ENCODE measurements at places on chromosomes 2 and 18.

DNA sequence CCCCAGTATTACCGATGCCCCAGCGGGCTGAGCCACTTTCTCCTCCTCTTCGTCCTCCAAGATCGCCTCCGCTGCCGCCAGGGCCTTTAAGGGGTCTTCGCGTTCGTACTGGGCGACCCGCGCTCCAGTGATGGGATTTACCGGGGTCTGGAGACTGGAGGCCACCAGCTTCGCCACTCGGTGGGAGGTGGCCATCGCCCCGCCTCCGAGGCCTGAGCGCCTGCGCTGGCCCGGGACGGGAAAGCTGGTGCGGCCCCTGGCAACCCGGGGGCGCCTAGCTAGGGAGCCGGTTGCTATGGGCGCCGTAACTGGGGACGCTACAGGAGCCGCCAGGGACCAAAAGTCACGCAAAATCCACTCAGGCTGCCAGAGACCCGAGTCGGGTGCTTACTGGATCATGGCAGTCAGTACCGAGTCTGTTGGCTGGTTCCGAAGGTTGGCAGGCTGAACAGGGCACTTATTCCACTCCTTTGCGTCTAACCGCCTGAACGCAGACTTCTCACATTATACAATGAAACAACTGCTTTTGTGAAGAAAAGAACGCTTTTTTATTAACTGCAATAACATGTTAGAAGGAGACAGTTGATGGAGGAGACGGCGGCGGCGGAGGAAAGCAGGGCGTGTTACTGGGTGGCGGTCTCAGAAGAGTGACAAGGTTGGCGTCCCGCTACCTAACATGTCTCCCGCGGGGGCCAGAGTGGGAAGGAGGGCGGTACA, at the start of gene FAM161A:
FAM161A (minus strand) TSS at position 214 of the 717 bp plus-strand sequence; CDS start at position 195, 19 bp downstream.
- peak; percentile 12 for DNase-seq

- no peak for DNase-seq
These were observed 77.4 kb downstream of the THNSL2 start for GRCh38 chr2:88247531-88247930.

GRCh38 chr2:226450141-226450540, 349.5 kb downstream of the IRS1 start:
- no peak for DNase-seq

DNA sequence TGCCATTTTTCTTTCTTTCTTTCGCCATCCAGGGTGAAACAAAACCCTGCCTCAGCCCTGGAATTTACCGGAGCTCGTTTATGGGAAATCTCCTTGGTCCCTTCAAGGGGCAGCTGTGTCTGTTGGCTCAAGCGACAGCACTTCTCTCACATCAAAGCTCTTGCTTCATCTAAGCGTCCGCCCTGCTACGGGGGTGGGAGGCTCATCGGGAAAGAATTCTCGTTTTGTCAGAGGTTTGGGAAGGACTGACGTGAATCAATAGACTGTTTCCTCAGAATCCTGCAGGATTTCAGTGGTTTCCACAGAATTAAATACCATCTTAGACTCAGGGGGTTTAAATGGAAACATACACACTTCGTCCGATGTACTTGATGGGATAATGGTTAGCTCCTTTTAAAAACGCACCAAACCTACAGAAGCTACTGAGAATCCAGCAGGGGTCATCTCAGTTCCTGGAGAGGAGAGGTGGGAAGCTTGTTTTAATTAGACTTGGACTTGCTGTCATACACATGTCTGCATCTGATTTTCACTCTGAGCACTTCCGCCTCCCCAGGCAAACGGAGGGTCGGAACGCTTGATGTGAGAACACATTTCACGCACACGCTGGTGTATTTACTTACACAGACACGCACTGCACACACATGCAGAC, 91.6 kb downstream of the ASB1 start:
- no peak for DNase-seq

GRCh38 chr2:113806217-113806913, 49.9 kb upstream of the SLC35F5 start:
- no peak for DNase-seq

- no peak for DNase-seq
These were observed 161.6 kb downstream of the CSRNP3 start for GRCh38 chr2:165631089-165631488.

GRCh38 chr2:191470306-191470705, 207.6 kb upstream of the NABP1 start:
- DNase-seq: no peak

DNA sequence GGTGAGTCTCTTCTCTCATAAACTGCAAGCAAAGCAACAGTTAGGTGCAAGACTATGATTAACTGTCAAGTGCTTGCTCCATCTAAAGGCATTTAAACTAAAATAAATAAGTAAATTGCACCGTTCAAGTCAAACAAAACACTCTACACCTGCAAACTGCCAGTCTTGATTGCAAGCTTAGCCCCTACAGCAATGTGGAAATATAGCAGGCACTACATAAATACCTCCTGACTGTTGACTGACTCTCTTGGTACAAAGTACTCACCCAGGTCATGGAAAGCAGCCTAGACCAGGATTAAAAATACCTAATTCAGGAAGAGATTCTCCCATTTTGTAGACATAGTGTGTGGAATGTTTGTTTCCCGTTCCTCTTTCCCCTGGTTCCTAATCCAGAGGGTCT, 176.6 kb upstream of the KLHL29 start:
- DNase-seq: no peak
